ENCODE measurements at places on chromosomes 4 and X.

- no peak for DNase-seq
Observed at GRCh38 chr4:59247032-59247431, 1953.1 kb upstream of the ADGRL3 start.

DNA sequence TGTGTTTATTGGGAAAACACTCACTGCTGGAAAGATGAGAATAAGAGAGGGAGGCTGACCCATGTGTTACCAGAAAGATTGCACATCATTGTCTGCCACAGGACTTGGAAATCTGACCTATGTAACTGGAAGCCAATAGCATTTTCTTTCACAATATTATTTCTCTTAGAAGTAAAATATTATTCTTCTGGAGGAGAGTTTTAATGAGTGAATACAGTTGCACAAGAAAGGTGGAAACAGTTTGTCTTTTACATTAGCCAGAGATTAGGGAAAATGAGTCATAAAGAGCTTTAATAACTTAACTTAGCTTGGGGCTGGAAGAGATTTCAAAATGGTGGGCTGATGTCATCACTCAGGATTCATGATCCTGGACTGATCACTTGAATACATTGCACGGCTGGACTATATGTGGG lies 31.5 kb upstream of the LNX1 start:
- DNase-seq = no peak

DNA sequence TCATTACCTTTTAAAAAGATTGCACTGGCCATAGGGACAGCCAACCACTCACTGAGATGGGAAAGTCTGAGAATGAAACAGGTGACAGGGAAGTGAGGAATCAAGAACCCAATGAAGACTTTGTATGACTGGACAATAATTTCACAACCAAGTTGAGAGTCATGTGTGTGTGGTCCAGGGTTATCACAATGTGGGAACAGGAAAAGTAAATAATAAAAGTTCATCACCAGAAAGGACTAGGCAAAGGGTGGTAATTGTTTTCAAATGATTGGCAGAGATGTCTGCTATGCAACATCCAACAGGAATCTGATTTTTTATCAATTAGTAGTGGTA lies 129.3 kb downstream of the AMELX start:
- DNase-seq = no peak

- no peak for DNase-seq
Observed at GRCh38 chr4:163966612-163967011, 472.1 kb downstream of the TMA16 start.

DNA sequence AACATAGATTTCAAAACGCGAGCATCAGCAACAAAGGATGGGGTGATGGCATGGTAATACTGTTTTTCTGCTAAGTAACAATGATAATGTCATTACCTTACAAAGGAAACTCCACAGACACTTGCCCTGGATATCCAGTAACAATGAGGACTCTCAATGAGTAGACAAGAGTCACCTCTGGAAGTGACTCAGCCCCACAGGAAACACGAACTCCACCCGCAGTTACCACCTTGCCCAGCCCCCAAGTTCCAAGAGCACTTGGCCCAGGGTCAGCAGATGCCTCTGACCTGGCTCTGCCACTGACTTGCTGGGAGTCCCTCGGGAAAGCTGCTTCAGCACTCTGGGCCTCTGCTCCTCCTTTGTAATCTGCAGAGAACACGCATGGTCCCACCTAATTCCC lies 110.3 kb upstream of the MAP3K15 start:
- DNase-seq = no peak

DNA sequence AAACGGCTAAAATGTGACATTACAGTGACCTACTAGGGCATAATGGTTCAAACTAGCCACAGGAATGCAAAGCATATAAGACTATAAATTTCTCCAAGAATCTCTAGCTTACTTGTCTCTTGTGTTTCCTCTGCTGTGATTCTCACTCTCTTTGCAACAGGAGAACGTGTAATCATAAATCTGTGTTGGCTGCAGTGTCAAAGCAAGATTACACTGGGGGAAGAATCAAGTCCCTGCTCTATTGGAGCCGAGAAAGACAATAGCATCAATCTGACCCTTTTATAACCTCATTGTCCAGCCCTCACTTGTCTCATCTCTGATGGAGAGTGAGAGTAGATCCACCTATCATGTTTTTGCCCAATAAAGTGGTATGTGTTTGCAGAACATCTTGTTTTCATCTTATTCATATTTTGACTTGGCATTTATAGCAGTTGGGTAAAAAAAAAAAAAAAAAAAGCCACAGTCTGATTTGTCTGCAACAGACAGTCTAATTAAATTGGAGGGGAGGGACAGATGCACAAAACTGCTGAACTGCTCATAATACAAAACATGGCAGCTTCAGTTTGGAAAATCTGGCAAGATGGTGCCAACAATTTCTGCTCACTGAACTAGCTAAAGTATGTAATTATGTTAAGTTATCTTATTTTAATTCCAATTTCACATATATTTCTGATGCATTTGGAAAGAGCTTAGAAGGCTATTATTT lies 165.0 kb upstream of the GABRA2 start:
- no peak for DNase-seq

DNA sequence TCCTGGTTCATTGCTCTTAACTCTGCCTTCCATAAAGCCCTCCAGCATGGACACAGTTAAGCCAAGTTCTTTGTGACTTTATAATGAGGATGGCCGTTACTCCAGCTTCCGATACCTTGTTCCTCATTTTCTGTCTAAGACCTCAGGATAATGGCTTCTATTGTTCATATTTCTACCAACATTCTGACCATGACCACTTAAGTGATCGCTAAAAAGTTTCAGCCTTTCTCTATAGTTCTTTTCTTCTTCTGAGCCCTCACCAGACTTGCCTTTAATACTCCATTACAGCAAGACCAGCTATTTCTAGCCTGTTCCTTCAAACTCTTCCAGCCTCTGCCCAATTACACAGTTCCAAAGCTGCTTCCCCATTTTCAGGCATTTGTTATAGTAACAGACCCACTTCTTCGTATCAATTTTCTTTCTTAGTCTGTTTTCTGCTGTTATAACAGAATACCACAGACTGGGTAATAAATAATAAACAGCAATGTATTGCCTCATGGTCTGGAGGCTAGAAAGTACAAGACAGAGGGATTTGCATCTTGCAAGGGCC lies 12.3 kb downstream of the RNF175 start:
- no peak for DNase-seq

DNA sequence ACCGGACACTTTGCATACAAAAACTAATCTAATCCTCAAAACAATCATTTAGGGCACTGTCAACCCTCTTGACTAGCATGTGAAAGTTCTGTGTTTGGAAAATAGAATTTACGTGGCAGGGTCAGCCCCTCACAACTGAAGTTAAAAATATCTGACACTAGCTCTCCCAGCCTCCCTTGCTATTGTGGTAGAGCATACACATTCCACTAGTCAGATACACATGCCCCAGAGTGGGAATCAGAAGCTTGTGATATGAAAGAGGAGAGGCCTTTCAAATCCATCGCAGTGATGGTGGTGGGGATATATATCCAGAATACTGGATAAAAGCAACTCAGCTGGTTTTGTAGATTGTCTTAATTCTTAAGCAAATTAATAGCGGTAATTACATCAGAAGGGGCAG lies 205.7 kb upstream of the IL15 start:
- DNase-seq = no peak

GRCh38 chr4:149972407-149972806 lies 105.8 kb upstream of the DCLK2 start:
- no peak for DNase-seq

- DNase-seq = no peak
Observed at GRCh38 chrX:68261060-68261672, 172.1 kb downstream of the OPHN1 start.

GRCh38 chrX:15468036-15468435 lies 25.1 kb downstream of the PIR start:
- peak; percentile 64 for DNase-seq

- DNase-seq = no peak
Observed at GRCh38 chr4:169658975-169659715, 38.8 kb downstream of the CLCN3 start.

GRCh38 chr4:5893591-5893990 lies 705 bp upstream of the CRMP1 start:
- DNase-seq = no peak

- DNase-seq = no peak
Observed at GRCh38 chr4:178198691-178199090, 756.5 kb upstream of the AGA start.

- DNase-seq = no peak
Observed at GRCh38 chr4:15894921-15895916, 43.3 kb downstream of the FGFBP1 start.

DNA sequence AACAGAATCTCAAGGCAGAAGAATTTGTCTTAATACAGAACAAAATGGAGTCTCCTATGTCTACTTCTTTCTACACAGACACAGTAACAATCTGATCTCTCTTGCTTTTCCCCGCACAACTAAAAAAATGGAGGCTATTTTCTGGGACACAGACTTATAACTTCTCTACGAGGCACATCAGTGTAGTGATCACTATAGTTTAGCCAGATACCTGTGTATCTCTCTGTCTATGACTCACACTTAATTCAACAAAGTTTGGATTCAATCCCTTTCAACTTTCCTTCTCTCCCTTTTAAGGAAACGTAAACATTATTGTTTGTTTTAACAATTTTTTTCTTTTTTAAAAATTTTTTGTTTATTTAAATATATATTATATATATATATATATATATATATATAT lies 29.4 kb downstream of the APELA start:
- no peak for DNase-seq

- no peak for DNase-seq
Observed at GRCh38 chr4:183142571-183143550, 43.8 kb downstream of the WWC2 start.

DNA sequence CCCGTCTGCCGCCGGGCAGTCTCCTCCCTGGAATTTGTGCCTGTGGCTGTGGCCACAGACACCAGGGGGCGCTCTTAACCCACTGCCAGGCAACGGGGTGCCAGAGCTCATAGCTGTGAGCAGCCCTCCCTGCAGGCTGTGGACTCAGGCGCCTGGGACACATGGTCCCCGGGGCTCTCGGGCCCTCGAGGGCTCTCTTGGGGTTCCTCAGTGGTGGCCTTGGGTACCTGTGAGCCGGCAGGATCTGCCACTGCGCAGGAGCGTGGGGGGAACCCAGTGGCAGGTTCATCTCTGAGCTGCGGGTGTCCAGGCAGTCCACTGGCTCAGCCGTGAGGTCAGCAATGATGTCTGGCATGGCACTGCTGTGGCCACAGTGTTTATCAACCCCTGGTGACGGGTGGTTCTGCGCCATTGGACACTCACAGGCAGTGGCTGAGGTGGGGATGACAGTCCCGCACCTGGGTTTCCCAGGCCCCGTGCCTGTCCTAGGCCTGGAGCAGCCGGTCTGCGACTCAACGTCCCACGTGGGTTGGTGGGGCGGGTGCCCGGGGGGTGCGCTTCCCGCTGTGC lies 37.2 kb downstream of the PCGF3 start:
- peak; percentile 67 for DNase-seq

DNA sequence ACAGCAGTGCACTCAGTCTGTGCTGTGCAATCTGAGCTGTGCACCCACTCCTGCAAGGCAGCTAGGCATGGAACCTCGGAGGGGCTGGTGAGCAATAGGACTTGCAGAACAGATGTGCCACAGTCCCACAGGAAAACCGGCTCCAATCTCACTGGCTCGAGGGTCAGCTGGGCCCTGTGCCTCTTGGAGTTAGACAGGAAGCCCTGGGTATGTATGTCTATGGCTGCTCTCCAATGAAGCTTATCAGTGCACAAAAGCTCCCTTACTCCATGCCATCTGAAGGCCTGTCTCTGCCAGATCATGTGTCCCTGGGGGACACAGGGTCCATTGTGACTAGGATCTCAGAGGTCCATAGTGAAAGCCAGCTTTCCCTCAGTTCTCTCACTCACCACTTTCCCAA lies 335.8 kb downstream of the SH3BGRL start:
- no peak for DNase-seq

- DNase-seq = no peak
Observed at GRCh38 chr4:183195534-183195933, 96.5 kb downstream of the WWC2 start.

DNA sequence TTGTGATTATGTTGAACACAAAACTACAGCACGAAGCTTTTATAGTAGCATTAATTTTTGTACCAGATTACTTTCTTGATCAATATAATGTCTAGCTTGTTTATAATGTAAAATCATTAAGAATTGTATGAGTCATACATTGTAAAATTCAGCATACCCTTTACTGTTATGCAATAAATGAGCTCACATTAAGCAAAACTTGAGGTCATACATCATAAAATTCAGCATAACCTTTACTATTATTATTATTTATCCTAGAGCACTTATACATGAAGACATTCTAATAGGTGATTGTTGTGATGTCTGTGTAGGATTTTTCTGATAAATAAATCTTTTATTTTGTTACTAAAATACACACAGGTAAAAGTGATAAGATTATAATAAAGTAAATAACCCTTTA lies 49.4 kb downstream of the DTHD1 start:
- no peak for DNase-seq

- no peak for DNase-seq
Observed at GRCh38 chr4:27318740-27319139, 458.1 kb downstream of the STIM2 start.
